ENCODE measurements at places on chromosomes 7 and 10.

DNA sequence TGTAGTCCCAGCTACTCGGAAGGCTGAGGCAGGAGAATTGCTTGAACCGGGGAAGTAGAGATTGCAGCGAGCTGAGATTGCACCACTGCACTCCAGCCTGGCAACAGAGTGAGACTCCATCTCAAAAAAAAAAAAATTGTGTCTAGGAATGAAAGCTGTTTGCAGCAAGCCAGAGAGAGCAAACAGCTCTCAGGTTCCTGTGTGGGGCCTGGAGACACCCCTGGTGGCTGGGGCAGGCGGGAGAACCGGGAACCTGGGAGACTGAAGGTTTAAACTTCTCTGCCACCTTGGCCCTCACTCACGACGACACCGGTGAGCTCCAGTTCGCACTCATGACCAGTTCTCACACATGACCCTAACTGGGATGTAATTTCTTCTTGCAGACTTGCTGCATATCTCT is 13.2 kb upstream of the UNCX start:
- no peak for DNase-seq

GRCh38 chr7:23590529-23590928 is 6.7 kb upstream of the CCDC126 start:
- DNase-seq: no peak

GRCh38 chr10:73819513-73820093 is 8.2 kb upstream of the NDST2 start:
- peak; percentile 41 for DNase-seq

GRCh38 chr7:11779864-11780674 is 51.9 kb downstream of the THSD7A start:
- no peak for DNase-seq

DNA sequence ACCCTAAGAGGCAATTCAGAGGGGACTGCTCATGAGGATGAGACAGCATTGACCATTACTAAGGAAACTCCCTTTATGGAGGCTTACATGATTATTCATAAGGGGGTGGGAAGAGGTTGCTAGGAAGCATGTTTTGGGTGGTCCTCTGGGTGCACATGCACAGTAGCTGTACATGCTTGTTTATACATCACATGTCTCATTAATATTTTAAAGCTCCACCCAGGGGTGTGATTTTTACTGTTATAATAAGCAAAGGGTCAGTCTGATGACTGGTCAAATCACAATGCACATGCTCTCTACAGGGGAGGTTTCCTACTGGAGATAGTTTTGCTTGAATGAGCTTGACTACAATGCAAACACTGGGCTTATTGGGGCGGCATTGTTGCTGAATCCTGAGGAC is 23.8 kb upstream of the PPP1R9A start:
- DNase-seq: no peak

GRCh38 chr7:100649826-100650565 is 6.3 kb downstream of the ACTL6B start:
- no peak for DNase-seq

GRCh38 chr7:29375641-29376562 is 181.3 kb downstream of the CHN2 start:
- peak; percentile 21 for DNase-seq

DNA sequence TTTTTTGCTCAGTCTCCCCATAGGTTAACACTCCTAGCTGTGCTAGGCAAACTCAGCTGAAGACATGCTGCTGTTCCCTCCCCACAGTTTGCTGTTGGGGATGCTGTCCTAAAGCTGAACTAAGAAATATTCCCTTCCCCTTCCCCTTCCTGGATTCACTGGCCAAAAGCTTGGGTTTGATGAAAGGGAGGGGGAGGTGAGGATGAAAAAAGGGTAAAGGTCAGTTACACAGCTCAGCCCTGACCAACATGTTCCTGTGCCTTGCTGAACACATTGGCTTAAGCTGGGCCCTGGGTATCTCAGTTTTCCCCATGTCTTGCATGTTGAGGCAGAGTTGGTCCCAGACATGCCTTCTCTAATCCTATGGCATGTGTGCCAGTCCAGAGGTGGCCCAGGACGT is 15.3 kb downstream of the CCM2 start:
- no peak for DNase-seq

DNA sequence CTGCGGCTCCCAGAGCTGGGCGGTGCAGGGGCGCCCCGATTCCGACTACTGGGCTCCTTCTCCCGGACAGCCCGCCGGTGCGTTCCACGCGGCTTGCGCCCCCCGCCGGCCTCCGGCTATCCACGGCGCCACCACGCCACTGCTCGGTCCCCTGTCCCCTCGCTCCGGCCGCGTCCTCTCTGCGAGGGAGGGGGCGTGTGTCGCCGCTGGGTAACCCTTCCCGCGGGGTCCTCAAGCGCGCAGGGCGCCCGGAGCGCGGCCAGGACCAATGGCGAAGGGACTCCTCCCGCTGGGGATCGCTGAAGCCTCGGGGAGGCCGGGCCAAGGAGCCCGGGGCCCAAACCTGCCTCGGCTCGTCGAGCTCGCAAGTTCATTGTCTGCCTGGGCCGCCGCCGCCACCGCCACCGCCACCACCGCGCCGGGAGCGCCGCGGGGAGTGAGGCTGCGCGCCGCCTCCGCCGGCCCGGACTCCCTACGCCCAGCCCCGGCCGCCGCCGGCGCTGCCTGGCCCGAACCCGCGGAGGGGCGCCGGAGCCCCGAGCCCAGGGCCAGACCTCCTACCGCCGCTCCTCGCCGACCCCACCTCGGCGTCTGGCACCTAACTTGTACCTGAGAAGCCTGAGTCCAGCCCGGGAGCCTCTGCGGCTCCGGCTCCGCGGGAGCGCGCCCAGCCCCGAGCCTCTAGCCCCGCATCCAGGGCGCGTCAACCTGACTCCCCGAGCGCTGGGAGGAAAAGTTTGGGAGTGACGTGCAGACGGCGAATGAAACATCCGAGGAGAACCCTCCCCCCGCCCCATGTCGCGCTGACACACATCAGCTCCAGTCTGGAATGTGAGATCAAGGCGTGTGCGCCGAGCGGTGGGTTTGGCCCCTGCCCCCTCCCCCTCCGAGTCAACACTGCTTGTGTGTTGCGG is at the start of gene CHST15:
Gene CHST15 (minus strand): TSS at position 739 of the 914 bp plus-strand sequence. CDS start 47,386 bp downstream, outside the sequence.
- peak; percentile 54 for DNase-seq

DNA sequence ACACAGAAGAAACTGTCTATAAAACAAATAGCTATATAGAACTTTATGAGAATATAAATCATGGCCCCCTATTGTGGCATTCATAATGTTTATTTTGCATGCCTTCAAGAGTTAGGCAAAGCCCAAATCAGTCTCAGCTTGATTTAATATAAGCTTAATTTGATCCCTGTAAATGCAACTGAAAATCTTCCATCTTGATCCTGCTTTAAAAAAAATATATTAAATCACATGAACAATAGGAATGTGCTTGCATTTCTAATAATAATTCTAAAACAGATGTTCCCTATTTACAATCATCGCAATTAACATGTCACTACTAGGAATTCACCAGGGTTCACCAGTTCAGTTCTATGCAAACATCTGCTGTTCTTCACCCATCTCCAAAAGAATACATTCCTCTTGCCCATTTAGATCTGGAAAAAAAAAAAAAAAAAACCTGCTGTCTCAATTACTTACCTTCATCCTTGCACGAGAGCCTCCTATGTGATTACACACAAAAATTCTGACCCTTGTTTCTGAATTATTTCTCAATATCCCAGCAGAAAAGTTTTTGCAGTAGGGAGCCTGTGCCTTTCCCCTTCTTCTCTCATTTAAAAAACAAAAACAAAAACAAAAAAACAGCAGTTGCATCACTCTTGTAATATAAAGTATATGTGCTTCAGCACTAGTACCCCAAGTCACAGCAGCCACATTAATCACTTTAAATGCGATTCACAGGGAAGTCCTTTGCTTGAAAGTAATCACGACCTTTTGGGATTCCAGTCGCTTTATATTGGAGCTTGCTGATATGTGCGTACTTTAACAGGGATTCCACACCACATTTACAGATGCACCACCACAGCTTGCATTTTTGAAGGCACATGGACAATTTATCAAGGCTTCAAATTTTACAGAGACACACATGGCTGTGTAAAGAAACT is 194.8 kb upstream of the KMT2E start:
- no peak for DNase-seq

DNA sequence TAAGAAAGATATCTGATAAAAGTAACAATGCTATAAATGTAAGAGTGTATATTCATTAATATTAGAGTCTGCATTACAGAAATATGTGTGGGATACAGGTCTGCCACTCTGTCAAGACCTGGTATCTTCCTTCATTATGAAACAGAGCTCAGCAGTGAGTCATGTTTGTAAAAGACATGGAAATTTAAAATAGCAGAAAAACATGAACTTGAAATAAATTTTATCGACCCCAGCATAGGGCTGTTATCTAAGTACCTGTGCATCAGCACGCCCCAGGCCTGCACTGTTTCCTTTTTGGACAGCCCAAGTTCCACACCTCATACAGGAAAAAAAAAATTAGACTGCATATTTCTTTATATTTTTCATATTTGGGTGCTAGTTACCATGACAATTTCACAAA is 58.0 kb upstream of the ZPBP start:
- DNase-seq: no peak

DNA sequence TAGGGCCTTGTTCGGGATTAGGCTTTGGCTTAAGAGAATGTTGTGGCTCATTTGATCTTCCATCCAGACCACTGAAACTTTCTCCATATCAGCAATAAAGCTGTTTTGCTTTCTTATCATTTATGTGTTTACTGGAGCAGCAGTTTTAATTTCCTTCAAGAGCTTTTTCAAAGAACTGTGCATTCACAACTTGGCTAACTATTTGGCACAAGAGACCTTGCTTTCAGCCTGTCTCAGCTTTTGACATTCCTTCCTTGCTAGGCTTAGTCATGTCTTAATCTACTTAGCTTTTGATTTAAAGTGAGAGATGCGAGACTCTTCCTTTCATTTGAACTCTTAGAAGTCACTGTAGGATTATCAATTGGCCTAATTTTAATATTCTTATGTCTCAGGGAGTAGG is 19.1 kb upstream of the AKR1B1 start:
- peak; percentile 34 for DNase-seq

DNA sequence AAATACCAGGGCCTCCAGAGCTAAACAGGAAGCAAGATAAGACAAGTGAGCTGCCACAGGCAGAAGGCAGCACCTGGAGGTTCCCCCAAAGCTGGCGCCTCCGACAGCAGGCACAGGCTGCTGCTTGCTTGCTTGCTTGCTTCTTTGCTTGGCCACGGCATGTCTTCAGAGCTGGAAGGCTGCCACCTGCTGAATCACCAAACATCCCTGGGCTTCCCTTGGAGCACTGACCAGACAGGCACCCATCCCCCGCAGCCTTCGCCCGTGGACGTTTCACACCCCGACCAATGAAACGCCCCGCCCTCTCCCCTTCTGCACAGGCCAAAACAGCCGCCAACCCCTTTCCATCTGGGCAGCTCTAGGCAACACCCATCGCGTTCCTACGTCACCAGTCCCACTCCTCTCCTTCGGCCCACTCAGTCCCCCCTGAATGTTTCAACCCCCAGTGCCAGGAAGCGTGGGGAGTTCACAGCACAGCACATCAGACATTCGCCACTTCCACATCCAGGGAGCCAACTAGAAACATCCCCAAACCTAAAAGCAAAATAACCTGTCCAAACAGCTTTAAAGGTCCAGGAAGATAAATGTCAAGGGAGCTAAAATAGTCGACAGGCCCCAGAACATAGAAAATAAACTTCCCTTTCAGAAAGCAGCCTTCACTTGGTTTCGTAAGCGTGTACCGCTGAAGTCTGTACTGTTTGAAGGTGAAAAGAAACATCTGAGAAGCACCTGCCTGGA is 1.6 kb downstream of the SGMS1 start:
- peak; percentile 95 for DNase-seq

DNA sequence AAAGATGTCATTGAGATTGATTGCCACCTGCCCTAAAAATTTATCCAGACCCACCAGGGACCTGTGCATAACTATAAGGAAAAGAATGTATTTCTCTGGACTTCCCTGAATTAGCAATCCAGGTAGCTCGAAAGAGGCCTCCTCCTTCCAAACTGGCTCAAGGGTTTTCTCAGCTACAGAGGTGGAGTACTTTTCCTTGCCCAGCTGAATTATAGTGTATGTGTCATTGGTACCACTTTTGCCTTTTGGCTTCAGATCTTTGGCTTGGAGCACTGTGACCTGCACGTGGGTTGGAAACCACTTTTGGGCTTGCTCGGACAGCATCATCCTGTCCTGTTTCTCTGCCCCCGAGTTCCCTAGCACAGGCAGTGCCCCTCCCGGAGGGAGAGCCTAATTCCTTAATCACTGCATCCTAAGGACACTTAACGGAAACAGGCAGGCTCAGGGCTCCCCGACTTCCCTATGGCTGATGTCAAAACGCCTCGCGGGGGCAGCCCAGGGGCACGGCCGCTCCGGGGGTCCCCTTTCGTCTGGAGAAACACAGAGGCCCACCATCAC is 825 bp downstream of the RAB11FIP2 start:
- DNase-seq: peak; percentile 68

- DNase-seq: no peak
Measured at GRCh38 chr7:2353113-2353935, 1.3 kb upstream of the EIF3B start.

DNA sequence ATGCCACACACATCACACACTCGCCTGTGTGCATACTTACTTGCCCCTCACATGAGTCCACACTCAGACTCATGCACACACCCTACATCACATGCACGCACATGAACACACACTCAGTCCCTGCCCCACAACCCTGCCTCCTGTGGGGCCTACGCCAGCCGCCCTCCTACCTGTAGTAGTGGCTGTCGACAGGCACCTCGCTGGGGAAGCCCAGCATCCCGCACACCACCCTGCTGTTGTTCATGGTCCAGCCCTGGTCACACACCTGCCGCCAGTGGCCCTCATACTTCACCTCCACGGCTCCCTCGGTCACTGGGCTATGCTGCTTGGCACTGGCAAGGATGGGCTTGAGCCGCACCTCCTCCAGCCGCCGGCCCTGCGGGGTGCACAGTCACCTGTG is 7.2 kb downstream of the LOXL4 start:
- no peak for DNase-seq

GRCh38 chr10:113104047-113104446 is 154.0 kb downstream of the TCF7L2 start:
- peak; percentile 83 for DNase-seq

DNA sequence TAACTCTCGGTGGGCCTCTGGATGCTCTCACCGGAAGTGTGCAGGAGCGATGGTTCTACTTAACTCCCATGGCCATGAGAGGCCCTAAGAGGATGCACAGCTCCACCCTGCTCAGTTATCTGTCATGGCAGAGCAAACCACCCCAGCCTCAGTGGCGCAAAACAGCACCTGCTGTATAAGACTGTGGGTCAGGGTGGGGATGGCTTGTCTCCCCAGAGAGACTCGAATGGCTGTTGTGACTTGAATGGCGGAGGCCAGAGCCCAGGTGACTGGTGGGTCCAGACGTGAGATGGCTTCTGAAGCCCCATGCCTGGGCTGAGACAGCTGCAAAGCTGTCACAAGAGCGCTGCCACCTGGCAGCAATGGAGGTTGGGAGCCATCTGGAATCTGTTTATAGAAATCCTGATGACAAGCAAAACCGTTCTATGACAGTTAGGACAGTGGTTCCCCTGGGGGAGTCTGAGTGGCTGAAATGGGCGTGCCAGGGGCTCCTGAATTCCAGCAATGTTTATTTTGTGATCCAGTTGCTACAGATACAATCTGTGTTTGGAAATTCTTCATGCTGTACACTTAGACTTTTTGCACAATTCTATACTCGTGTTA is 490.5 kb downstream of the TCERG1L start:
- DNase-seq: no peak

GRCh38 chr10:30188101-30188500 is 128.7 kb upstream of the JCAD start:
- no peak for DNase-seq

Data from fibroblast of mammary gland (primary cell).